ENCODE measurements at places on chromosomes 5 and 9. TPM values are rescaled to one million over a fixed set of nuclear protein-coding genes. Genes with fewer than 3 reads are reported as not detected.

- peaks cover 54% of the 10 kb centered on the region for H3K36me3 ChIP-seq
- no peak for DNase-seq
- no peak overlapping the region for H3K27ac ChIP-seq
- no peak overlapping the region for H3K4me3 ChIP-seq
Observed at GRCh38 chr5:180575571-180575970, 15.7 kb downstream of the SCGB3A1 start.

DNA sequence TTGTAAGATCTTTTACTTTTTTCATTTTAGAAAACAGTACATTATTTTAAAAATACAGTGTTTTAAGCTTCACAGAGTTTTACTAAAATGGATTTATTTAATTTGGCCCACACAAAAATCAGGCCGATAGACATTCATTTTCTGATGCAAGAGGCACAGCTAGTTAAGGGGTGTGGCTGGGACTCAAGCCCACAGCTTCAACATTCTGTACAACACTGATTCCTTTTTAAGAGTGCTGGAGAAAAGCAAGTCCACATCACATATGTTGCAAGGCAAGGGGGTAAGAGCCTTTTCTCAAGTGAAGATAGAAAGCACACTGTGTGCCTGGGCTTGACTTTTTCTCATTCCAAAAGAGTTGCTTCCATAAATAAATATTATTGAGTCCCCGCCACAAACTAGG is 195.9 kb downstream of the RFK start:
- no peak overlapping the region for H3K4me3 ChIP-seq
- peaks cover 11% of the 10 kb centered on the region for H3K4me1 ChIP-seq
- no peak overlapping the region for H3K27ac ChIP-seq
- no peaks in the 10 kb centered on the region for H3K27me3 ChIP-seq
- no peaks in the 10 kb centered on the region for H3K36me3 ChIP-seq
- DNase-seq = no peak

DNA sequence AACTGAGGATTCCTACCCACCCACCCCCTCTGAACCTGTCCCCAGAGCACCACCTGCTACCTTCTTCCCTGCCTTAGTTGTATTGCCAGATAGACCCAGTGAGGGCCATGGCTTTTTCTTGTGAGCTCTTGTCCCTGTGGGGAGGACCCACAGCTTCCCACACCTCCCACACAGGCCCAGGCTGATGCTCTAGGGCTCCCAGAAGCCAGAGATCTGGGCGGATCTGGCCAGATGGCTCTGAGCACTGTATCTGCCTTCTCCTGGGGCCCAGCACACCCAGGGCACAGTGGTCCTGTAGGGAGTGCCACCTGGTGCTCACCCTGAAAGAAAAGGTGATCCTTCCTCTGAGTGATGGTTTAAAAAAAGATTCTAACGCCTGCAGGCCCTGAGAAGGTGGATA is 131.7 kb downstream of the DAB2IP start:
- no peak overlapping the region for H3K27ac ChIP-seq
- H3K4me1 ChIP-seq = peaks cover 3% of the 10 kb centered on the region
- H3K27me3 ChIP-seq = no peaks in the 10 kb centered on the region
- DNase-seq = no peak
- no peak overlapping the region for H3K4me3 ChIP-seq

DNA sequence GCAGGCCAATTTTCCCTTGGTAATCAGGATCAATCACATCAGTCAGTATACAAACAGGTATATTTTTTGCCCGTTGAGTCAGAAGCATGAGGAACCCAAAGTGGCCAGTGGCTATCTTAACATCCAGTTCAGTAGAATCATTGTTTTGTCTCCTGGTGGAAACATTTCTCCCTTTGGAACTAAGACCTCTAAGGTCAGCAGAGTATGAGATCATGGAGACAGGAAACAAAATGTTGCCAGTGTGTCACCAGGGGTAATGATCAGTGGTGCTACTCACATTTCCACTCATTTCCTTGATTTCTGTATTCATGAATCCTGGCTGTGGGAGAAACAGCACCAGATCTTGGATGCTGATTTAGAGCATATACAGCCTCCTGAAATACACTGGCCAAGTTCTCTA is 553.0 kb downstream of the CSNK1G3 start:
- no peak overlapping the region for H3K27ac ChIP-seq
- no peak overlapping the region for H3K4me3 ChIP-seq
- no peak for DNase-seq

GRCh38 chr9:22425551-22425950 is 21.1 kb upstream of the DMRTA1 start:
- DNase-seq = no peak
- no peaks in the 10 kb centered on the region for H3K27me3 ChIP-seq
- H3K27ac ChIP-seq = no peak overlapping the region
- H3K4me3 ChIP-seq = no peak overlapping the region
- H3K4me1 ChIP-seq = no peaks in the 10 kb centered on the region
- H3K36me3 ChIP-seq = no peaks in the 10 kb centered on the region

The CDH6 gene
- total RNA-seq = 9.4 TPM

DNA sequence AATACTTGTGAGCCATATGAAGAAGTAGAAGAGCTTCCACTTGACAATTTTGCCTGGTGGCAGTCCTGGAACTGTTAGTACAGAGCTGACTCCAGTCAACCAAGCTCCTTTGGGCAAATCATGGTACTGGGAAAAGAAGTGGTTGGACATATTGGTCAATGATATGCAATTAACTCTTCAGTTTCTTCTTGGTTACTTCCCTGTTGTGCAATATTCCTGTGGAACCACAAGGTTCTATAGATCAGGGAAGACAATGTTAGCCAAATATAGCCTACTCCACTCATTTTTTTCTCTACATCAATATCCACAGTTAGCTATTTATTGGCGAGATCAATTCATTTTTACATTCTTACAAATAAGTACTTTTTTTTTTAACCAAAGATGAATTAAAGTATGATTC is 14.4 kb upstream of the GDA start:
- no peak overlapping the region for H3K4me3 ChIP-seq
- H3K4me1 ChIP-seq = no peaks in the 10 kb centered on the region
- H3K27me3 ChIP-seq = no peaks in the 10 kb centered on the region
- H3K27ac ChIP-seq = no peak overlapping the region
- H3K36me3 ChIP-seq = no peaks in the 10 kb centered on the region
- DNase-seq = no peak

GRCh38 chr5:1799110-1799601 is 481 bp downstream of the MRPL36 start:
- H3K36me3 ChIP-seq = peaks cover 30% of the 10 kb centered on the region
- peak overlapping the region; percentile 87 for H3K27ac ChIP-seq
- peak overlapping the region; percentile 97 for H3K4me3 ChIP-seq
- H3K27me3 ChIP-seq = no peaks in the 10 kb centered on the region

The LCN15 gene
- total RNA-seq = not detected

DNA sequence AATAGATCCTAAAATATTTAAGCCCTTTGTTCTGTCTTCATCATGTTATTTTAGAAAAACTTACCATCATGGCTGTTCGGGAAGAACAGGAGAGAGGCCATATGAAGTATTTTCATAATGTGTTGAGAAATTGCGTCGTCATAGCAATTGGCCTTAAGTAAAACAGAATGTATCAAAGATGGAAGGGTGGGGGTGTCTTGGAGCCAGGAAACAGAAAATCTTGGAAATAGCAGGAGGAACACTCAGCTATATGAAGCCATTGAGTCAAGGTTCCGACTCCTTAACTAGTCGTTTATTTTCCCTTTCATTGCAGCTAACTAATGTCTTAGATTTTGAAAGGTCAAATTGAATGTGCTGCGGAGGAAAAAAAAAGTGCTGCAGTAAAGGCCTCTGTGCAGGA is 1.3 kb downstream of the SPTAN1 start:
- H3K27ac ChIP-seq = peak overlapping the region; percentile 94
- peak overlapping the region; percentile 95 for H3K4me3 ChIP-seq
- H3K27me3 ChIP-seq = no peaks in the 10 kb centered on the region
- H3K36me3 ChIP-seq = no peaks in the 10 kb centered on the region
- H3K4me1 ChIP-seq = peaks cover 63% of the 10 kb centered on the region

The ARL14EPL gene
- total RNA-seq = not detected

GRCh38 chr9:71594541-71594940 is 173.8 kb downstream of the CEMIP2 start:
- H3K4me3 ChIP-seq = no peak overlapping the region
- H3K27ac ChIP-seq = no peak overlapping the region
- H3K27me3 ChIP-seq = no peaks in the 10 kb centered on the region
- no peak for DNase-seq

The LVRN gene
- 0.20 TPM for total RNA-seq

GRCh38 chr9:123310551-123311249 is 42.3 kb upstream of the STRBP start:
- DNase-seq = no peak
- H3K4me3 ChIP-seq = no peak overlapping the region
- no peaks in the 10 kb centered on the region for H3K27me3 ChIP-seq
- H3K36me3 ChIP-seq = no peaks in the 10 kb centered on the region

- peak overlapping the region; percentile 55 for H3K27ac ChIP-seq
- H3K4me1 ChIP-seq = peaks cover 41% of the 10 kb centered on the region
- DNase-seq = no peak
- H3K4me3 ChIP-seq = no peak overlapping the region
Observed at GRCh38 chr9:127525401-127526188, 74.3 kb downstream of the LRSAM1 start.

DNA sequence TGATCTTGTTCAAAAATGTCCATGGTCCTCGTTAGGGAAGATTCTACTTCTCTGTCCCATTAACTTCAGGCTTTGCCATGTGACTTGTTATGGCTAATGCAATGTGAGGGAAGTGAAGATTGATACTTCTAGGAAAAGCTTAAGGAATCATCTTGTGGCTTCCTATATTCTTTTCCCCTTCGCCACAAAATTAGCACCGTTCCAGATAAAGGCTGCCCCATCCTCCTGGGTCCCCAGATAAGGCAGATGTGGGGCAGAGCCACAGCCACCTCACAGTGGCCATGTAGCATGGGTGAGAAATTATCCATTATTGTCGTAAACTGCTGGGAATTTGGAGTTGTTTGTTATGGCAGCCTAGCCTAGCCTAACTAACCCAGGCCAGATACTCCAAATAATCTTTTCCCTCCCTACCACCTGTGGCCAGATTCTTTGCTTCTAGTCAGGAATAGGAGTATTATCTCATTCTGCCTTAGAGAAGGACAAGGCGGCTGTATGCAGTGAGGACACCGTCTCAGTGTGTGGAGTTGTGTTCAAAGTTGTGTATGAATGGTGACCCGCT is 31.9 kb upstream of the BOD1 start:
- H3K27ac ChIP-seq = no peak overlapping the region
- DNase-seq = no peak
- H3K4me3 ChIP-seq = no peak overlapping the region
- H3K4me1 ChIP-seq = no peaks in the 10 kb centered on the region
- no peaks in the 10 kb centered on the region for H3K27me3 ChIP-seq

DNA sequence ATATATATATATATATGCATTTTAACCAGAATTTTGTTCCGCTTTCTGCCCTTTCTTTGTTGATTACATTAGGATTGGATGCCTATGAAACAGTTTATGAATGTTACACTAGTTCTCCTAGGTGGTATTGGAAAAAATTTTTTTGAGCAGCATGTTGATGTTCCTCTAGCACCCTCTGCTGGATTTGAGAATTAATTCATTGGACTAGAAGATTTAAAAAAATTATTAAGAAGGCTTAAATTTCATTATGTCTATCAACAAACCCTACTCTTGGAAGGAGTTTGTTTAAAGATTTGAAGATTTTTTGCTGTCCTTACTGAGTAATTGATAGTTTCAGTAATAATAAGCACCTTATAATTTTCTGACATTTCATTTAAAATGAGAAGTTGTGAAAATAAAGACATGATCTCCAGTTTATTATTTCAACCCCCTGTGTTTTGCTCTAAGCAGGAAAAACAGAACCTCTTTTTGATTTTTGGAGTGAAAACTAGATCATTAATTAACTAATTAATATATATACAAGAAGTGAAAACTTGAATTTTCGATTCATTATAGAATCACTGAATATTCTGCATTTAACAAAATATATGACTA is 89.6 kb downstream of the CCDC171 start:
- H3K27me3 ChIP-seq = no peaks in the 10 kb centered on the region
- H3K4me3 ChIP-seq = no peak overlapping the region
- no peaks in the 10 kb centered on the region for H3K36me3 ChIP-seq
- no peaks in the 10 kb centered on the region for H3K4me1 ChIP-seq

- H3K27ac ChIP-seq = peak overlapping the region; percentile 13
- H3K4me3 ChIP-seq = no peak overlapping the region
- peaks cover 8% of the 10 kb centered on the region for H3K4me1 ChIP-seq
- no peak for DNase-seq
Observed at GRCh38 chr9:132367613-132368313, 13.0 kb upstream of the SETX start.

The ANKRD20A1 gene
- 1.5 TPM for total RNA-seq

The DENND1A gene
- 15.4 TPM for total RNA-seq

- no peak for DNase-seq
- no peaks in the 10 kb centered on the region for H3K36me3 ChIP-seq
- H3K4me1 ChIP-seq = no peaks in the 10 kb centered on the region
- no peak overlapping the region for H3K4me3 ChIP-seq
- H3K27ac ChIP-seq = no peak overlapping the region
- no peaks in the 10 kb centered on the region for H3K27me3 ChIP-seq
Observed at GRCh38 chr5:107203243-107203642, 467.5 kb downstream of the EFNA5 start.

DNA sequence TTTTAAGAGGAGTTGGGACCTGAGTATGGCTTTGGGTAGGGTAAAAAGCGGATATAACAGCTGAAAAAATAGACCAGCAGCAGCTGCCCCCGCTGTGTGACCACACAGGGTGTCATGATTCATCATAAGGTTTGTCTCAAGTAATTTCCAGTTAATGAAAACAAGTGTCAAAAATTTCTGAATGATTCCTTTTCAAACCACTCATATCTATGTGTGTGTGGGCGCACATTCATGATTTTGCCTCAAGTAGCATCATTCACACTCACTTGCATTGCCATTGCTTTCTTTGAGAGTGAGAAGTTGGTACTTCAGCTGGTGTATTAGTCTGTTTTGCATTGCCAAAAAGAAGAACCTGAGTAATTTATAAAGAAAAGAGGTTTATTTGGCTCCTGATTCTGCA is 12.1 kb upstream of the TNFAIP8 start:
- H3K4me3 ChIP-seq = no peak overlapping the region
- no peaks in the 10 kb centered on the region for H3K36me3 ChIP-seq
- DNase-seq = no peak
- no peaks in the 10 kb centered on the region for H3K27me3 ChIP-seq

DNA sequence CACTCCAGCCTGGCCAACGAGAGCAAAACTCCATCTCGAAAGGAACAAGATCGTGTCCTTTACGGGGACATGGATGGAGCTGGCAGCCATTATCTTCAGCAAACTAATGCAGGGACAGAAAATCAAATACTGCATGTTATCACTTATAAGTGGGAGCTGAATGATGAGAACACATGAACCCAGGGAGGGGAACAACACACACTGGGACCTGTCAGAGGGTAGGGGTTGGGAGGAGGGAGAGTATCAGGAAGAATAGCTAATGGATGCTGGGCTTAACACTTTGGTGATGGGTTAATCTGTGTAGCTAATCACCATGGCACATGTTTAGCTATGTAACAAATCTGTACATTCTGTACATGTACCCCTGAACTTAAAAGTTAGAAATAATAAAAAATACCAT is 40.9 kb downstream of the NMUR2 start:
- H3K4me3 ChIP-seq = no peak overlapping the region
- no peak for DNase-seq
- no peaks in the 10 kb centered on the region for H3K36me3 ChIP-seq
- H3K4me1 ChIP-seq = no peaks in the 10 kb centered on the region

Data from upper lobe of right lung (tissue), 1 donor.